ENCODE measurements at places on chromosomes 11 and 22. TPM values are rescaled to one million over a fixed set of nuclear protein-coding genes. Genes with fewer than 3 reads are reported as not detected.
A peak's percentile ranks its signal among the peaks of the same experiment; 100 is the strongest.

OR2D2 gene
- total RNA-seq: not detected

GRCh38 chr11:75346912-75347647 lies 4.4 kb downstream of the ARRB1 start:
- DNase-seq: no peak

- DNase-seq: no peak
Observed at GRCh38 chr11:94315664-94316063, 11.3 kb downstream of the IZUMO1R start.

- DNase-seq: no peak
Observed at GRCh38 chr11:121667836-121668235, 215.1 kb upstream of the SORL1-AS1 start.

DNA sequence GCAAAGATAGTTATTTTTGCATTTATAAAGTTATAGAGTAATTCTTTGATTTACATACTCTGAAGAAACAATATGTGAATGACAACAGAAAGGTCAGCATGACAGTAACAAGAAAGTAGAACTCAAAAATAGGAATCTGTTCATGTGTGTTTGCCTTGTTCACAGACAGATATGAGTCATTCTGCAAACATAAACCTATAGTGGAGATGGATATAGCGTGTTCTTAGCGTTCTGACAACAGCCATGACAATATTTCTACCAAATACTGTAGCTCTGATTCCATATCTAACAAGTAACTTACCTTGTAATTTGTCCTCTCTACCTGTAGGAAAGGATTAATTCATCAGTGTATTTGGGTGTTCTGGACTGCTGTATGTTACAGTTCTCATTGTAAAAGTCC lies 208.5 kb upstream of the MTMR2 start:
- no peak for DNase-seq

POLDIP3 gene
- total RNA-seq: 77.9 TPM

YWHAH gene
- total RNA-seq: 150 TPM

ARVCF gene
- 29.3 TPM for total RNA-seq

- DNase-seq: peak; percentile 81
Observed at GRCh38 chr11:253160-253885, 16.5 kb downstream of the PSMD13 start.

DNA sequence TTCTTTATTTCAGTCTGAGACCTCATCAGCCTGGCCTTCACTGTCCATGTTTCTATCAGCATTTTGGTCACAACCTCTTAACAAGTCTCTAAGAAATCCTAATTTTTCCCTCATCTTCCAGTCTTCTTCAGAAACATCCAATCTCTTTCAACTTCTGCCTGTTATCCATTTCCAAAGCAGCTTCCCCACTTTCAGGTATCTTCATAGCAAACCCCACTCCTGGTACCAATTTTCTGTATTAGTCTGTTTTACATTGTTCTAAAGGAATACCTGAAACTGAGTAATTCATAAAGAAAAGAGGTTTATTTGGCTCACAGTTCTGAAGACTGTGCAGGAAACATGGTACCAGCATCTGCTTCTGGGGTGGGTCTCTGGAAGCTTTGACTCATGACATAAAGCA lies 8.1 kb upstream of the OR6X1 start:
- no peak for DNase-seq

- DNase-seq: no peak
Observed at GRCh38 chr22:47816863-47817210, 1054.4 kb downstream of the TBC1D22A start.

DNA sequence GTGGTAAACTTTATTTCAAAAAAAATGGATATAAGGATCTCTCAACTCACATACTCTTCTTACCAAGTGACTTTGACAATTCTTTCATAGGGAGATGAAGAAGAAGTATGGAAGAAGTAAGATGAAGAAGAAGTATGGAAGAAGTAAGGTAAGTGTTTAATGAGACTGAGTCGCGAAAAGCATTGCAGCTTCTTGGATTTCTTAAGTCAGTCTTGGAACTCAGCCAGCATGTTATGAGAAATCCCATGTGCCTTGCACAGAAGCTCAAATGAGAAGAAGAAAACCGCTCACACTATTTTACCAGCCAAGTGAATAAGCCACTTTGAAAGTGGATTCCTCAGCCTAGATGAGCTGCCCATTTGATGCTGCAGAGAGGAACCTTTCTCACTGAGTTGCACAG lies 332.0 kb upstream of the CCDC179 start:
- no peak for DNase-seq

ANKK1 gene
- total RNA-seq: not detected

PTGDR2 gene
- 0.91 TPM for total RNA-seq

GRCh38 chr11:3219281-3219892 lies 774 bp upstream of the MRGPRG start:
- DNase-seq: no peak

DNA sequence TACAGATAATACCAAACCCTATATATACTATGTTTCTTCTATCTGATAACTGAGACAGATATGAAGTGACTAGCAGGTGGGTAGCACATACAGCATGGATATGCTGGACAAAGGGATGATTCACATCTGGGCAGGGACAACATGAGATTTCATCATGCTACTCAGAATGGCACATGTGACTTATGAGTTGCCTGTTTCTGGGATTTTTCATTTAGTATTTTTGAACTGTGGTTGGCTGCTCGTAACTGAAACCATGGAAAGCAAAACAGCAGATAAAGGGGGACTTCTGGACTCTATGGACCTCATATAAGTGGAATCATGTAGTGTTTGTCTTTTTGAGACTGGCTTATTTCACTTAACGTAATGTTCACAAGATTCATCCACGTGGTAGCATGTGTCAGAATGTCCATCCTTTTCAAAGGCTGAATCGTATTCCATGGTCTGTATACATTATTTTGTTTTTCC lies 883.0 kb downstream of the TBC1D22A start:
- DNase-seq: no peak

DNA sequence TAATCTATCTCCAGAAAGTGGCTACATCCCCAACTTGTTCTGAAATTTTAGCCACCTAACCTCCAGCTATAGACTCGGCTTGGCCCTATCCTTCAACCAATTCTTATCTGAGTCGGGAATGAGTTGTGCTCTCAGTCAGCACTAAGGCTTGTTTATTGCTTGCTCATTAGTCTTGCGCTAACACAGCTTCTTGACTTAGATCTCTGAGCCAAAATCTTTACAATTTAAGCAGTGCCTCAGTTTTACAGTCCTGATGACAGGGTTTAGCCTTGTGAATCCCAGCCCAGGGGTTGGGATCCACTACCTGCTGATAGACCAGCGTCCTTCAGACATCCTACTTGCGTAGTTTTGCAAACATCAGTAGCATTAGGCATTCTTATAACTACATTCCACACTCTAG lies 144.6 kb downstream of the NOX4 start:
- no peak for DNase-seq

OAF gene
- 12.3 TPM for total RNA-seq

- DNase-seq: no peak
Observed at GRCh38 chr11:29025001-29025400, 916.8 kb downstream of the METTL15 start.

- no peak for DNase-seq
Observed at GRCh38 chr11:35488117-35488516, 37.3 kb downstream of the PAMR1 start.
